ENCODE measurements at places on chromosomes 6 and 20.
A peak's percentile ranks its signal among the peaks of the same experiment; 100 is the strongest.

- no peak for DNase-seq
These were observed 93.3 kb downstream of the PACRG start for GRCh38 chr6:162821102-162821501.

DNA sequence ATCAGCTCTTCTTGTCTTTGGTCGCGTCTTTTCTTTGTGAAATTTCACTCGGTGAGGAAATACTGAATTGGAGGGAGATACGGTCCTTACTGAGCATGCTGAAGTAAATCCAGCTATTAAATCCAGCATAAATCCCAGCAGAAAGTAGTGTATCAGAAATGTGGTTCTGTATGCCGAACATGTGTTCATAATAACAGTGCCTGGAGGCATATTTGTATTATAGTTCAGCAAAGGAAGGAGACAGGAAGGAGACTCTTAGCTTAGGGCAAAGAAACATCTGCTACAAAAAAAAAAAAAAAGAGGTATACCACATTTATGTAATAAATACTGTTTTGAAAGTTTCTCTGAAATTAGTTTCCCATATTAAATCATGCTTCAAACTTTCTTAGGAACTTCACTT, 211.8 kb downstream of the PLCB4 start:
- DNase-seq: no peak

GRCh38 chr6:71745525-71745924, 140.8 kb upstream of the RIMS1 start:
- DNase-seq: no peak

DNA sequence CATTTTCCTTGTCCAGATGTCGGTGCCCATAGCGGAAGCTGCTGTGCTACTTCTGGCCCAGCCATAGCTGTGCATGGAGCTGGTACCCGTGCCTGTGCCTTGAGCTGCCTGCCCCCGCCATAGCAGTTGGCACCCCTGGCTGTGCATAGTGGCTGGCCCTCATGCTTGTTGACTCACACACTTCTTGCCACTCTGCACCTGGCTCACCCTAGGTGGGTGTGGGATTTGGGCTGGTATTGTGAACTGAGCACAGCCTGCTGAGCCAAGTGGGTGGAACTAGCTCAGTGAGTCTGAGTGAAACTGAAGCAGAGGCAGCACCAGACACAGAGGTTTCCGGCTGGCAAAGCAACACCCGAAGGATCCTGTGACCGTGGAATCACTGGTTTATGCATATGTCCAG, 689.5 kb upstream of the EYS start:
- no peak for DNase-seq

DNA sequence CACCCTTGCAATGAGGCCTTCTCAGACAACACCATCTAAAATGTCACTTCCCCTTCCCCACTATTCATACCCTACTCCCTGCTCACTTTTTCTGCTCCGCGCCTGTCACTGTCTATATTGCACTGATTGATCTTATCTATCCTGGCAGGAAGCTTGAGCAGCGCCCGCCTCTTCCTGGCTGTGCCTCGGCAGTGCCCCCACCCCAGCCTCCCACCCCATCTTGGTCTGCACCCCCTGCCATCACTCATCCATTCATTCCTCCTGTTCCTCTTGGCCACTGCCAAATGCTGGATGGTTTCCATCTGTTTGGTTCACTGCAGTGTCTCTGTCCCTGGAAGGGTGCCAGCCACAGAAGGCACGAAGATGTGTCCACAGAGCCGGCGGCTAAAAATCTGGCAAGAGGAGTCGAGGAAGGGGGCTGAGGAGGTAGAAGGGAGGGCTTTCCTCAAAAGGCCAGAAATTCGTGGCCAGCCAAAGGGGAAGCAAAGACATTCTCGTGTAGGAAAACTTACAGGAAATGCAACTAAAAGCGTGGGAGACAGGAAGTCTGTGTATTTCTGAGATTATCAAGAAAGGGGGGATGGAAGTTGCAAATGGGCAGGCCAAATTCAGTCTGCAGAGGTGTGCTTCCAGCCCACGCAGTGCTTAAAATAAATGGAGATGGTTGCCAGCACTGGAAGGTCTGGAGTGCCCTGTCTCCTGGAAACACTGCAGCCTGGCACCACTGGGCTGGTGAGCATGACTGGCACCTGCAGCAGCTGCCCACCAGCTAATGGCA, 27.6 kb downstream of the SYNJ2 start:
- DNase-seq: peak; percentile 14

DNA sequence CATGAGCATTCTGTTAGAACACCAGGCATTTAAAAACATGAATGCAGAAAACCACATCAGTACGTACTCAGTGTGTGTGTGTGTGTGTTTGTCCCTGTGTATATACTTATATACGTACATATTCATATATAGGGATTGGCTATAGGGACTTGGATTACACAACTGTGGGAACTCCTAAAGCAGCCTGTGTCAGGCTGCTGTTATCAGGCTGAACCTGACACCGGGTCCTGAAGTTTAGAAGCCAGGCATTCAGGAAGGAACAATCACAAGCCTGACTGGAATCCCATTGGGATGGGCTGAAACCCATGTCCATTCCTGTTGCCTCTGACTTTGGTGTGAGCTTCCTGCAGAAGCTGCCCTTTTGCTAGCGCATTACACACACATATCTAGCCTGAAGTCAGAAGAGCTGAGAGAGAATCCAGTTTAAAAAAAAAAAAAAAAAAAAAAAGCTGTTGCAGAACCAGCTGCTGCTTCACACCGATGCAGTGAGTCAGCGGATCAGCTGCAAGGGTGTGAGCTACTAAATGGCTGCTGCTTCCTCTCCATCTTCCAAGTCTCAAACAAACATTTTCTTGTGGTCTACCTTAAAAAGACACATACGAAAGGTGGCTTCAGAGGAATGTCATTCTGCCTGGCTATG, 348.1 kb downstream of the THBS2 start:
- DNase-seq: peak; percentile 37

DNA sequence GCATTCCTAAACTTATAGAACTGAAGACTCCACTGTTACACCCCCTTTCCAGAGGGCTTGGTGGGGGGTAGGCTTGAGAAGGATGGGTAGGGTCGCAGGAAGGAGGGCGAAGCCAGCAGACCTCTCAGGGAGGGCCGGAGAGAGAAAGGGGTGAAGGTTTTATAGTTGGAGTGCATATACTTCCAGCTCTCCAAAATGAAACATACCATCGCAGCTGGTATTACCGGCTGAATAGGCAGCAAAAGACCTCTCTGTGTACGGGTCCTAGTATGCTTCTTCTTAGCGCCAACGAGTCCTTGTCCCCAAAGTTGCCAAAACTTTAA, 1.0 kb upstream of the VGLL2 start:
- DNase-seq: no peak

GRCh38 chr6:108432792-108433191, 127.9 kb upstream of the FOXO3 start:
- no peak for DNase-seq

DNA sequence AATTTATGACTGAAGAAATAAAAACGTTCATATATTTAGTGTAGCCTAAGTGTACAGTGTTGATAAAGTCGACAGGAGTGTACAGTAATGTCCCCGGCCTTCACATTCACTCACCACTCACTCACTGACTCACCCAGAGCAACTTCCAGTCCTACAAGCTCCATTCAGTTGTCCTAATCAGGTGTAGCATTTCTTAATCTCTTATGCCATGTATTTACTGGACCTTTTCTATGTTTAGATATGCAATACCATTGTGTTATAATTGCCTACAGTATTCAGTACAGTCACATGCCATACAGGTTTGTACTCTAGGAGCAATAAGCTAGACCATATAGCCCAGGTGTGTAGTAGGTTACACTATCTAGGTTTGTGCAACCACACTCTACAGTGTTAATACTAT, 610.2 kb upstream of the NOX3 start:
- DNase-seq: no peak

GRCh38 chr6:132592855-132593254, 3.3 kb upstream of the TAAR5 start:
- DNase-seq: no peak

- DNase-seq: no peak
These were observed 1263.3 kb upstream of the EYS start for GRCh38 chr6:66970373-66970772.

DNA sequence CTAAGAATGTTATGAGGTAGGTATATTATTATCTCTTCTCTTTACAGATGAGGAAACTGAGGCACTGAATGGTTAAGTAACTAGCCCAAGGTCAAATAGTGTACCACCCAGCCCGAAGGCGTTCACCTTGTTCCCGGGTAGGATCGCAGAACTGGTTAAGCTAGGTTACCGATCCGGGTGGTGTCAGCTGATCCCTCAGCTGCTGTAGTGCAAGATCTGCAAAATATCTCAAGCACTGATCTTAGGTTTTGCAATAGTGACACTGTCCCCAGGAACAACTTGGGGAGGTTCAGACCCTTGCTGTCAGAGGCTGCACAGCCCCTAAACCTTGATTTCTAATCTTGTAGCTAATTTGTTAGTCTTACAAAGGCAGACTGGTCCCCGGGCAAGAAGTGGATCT, 28.1 kb downstream of the SLC52A3 start:
- no peak for DNase-seq
